ENCODE measurements at places on chromosomes 12 and 14.

- DNase-seq, result no peak
Observed at GRCh38 chr14:70011098-70011497, 131.9 kb downstream of the SMOC1 start.

- no peak for DNase-seq
Observed at GRCh38 chr12:14281539-14281938, 83.9 kb upstream of the ATF7IP start.

GRCh38 chr12:48160807-48161206, 3.5 kb upstream of the ASB8 start:
- DNase-seq, result no peak

DNA sequence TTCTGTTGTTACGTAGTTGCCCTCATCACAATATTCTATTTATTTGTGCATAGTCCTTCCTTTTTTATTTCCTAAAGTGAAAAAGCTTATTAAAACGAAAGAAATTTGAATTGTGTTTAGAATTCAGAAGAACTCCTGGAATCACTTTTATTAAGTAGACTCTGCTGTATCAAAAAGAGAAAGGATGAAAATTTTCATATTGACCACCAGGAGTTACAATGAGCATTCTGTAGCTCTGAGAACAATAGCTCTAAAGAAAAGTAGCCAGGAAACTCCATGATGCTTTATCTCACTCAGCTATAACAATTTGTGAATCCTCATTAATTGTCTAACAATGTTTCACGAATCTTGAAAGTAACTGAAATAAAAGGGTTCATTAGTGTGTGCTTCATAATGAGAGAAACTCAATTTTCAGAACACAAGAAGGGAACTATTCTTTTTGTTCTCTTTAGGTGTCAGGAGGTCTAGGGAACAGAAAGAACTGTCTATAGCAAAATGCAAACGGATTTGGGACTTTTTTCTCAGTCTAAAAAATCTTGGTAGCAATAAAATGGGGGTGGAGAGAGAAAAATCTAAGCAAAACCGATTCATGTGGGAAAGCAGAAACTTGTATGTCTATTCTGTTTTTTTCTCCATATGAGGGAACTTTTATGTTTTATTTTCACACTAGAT, 19.3 kb downstream of the ASCL1 start:
- DNase-seq, result no peak

DNA sequence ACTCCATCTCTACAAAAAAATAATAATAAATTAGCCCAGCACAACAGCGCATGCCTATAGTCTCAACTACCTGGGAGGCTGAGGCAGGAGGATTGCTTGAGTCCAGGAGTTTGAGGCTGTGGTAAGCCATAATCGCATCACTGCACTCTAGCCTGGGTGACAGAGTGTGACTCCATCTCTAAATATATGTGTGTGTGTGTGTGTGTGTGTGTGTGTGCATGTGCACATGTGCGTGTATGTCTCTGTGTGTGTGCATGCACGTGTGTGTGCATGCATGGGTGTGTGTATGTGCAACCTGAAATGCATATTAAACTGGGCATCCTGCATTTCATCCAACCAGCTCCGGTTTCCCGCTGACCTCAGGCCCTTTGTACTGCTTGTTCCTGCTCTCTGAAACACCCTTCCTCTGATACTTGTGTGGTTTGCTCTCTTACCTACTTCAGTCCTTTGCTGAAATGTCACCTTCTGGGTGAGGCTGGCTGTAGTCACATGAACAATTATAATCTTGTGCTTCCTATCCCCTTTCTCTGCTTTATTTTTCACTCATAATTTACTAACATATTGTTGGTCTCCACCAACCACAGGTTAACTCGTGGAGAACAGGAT, 46.9 kb downstream of the PHLDA1 start:
- DNase-seq, result no peak

DNA sequence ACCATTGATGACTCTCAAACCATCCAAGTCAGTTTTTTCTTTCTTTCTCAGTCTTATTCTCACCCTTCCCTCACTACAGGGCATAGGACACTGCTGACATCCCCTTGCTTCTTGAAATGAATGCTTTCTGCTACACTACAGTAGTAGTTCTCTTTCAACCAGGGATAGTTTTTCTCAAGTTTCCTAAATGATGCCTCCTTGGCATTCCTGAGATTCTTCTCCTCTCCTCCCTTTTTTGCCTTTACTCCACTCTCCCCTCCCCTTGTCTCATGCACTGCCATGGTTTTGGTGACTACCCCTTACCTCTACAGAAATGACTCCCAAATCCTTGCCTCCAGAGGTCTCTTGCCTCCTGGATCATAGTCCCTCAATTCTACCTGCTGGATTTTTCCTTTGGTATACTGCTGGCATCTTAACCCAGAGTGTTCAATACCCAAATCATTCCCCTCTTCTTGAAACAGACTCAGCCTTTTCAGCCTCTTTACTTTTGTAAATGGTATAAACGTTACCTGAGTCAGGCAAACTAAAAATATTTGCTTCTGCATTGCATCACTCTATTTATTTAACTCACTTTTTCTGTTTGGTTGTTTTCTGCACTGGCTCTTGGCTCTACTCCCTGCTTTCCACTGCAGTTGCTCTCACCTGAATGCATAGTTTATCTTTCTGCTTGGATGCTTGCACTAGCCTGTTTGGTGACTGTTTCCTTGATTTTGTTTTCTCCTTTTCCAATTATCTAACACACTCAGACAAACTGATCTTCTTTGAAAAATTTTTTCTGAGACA, 211.6 kb upstream of the IGF1 start:
- no peak for DNase-seq

DNA sequence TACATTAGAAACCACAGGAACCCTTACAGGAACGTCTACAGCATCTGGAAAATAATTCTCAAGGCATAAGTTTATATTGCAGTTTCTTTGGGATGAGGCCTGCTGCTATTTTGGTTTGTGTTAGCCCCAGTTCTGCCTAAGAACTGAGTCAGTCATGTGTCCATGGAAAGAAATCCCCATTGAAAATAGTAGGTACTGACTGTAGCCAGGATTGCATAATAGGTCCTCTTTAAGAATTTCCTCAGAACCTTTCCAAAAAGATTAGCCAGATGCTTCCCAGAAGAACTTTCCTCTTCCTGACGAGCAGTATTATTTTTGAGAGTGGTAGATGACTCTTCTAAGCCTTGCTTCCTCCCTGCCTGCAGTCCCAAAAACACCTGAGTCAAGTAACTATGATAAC, 52.6 kb downstream of the RASSF8 start:
- DNase-seq, result no peak

GRCh38 chr14:95431199-95432143, 85.0 kb downstream of the SYNE3 start:
- DNase-seq, result no peak

GRCh38 chr14:73254247-73255004, 17.1 kb downstream of the PAPLN start:
- no peak for DNase-seq

GRCh38 chr12:70197345-70197744, 45.9 kb upstream of the CNOT2 start:
- no peak for DNase-seq

- DNase-seq, result no peak
Observed at GRCh38 chr14:24196071-24197055, 1.1 kb upstream of the TM9SF1 start.

- no peak for DNase-seq
Observed at GRCh38 chr12:5493018-5493417, 61.1 kb downstream of the NTF3 start.

GRCh38 chr12:7751394-7751793, 4.2 kb upstream of the CLEC4C start:
- DNase-seq, result no peak

- no peak for DNase-seq
Observed at GRCh38 chr12:95142431-95143151, 69.2 kb upstream of the NR2C1 start.

- DNase-seq, result no peak
Observed at GRCh38 chr12:4947253-4947652, 37.5 kb downstream of the KCNA1 start.

GRCh38 chr12:104180374-104180773, 35.2 kb upstream of the TXNRD1 start:
- no peak for DNase-seq

DNA sequence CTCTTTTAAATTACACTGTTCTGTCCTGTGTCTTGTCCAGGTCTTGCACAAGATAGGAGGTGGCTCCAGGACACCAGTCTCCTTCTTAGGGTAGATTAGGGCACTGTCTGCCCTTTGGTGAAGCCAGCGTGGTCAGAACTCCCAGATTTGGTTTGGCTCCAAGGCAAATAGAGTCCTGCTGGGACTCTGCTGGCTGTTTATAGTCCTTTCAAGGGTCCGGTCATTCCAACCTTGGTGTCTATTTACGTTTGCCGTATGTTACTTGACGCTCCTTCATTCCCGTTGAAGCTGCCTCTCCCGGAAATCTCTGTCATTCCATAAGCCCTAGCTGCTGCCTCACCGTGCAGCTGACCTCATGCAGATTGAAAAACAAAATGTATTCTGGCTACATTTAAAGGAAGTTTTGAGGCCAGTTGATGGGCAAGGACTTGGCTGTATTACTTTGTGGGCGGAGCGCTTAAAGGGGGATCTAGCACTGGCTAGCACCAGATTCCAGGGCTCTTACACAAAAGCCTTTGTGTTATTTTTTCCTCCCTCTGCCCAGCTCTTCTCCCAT, 180.6 kb downstream of the AKAP6 start:
- no peak for DNase-seq

DNA sequence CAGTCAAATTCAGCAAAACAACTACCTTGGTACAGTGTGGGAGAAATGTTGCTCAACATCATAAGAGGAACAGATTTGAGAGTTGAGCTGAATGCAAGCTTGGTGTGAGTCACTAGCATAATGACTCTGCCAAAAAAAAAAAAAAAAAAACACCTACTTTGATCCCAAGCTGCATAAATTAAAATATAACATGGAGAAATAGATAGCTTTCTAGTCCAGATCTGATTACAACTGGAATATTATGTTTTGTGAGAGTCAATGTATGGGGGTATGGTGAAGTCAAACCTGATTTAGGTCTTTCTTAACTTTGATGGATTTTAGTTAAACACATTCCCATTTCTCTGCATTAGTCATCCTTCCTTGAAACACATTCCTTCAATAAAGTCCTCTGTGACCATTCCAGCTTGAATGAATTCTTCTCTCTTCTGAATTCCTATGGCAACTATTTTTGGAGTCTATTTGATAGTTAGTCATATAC, 188.1 kb downstream of the SLC5A8 start:
- DNase-seq, result no peak

- no peak for DNase-seq
Observed at GRCh38 chr12:15689751-15690191, 99.4 kb downstream of the EPS8 start.

DNA sequence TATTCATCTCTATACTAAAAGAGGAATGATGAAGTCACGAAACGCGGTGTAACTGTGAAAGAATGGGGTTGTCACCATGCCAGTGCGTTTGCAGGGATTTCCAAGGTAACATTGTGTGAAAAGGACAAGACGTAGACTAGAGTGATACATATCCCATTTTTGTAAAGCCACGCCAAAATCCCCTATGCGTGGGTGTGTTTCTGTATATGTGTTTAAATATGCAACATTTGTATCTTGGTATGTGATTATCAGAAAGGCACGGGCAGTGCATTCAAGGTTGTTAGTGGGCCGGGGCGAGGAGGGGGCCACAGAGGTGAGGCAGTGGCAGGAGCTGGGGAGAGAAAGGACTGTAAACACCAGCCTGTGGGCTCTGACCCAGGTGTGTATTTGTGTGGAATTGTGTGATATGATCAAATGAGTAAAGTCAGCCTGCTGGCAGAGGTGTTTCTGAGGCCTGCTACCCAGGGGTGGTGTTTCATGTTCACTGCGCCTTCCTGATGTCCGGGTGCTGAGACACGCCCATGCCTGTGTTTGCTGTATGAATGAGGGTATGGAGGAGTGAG, 137.8 kb downstream of the ADGRD1 start:
- DNase-seq, result no peak

DNA sequence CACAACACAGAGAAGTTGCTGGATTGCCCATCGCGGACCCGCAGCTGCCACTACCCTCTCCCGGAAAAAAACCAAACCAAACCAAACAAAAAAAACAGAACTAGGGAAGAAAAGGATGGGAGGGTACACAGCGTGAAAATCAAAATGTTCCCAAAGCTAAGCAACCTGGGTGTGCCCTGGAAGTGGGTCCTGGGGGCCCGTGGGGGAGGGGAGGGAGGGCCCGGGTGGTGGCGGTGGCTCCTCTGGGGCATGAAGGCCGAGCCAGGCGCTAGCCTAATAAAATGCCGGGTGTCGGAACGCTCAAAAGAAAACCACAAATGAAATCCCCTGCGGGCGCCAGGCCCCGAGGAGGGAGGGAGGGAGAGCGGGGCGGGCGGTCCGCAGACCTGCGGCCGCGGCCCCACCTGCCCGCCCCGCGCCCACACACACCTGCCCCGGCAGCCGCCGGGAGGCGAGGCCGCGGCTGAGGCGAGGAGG, 787 bp downstream of the HECTD4 start:
- no peak for DNase-seq

DNA sequence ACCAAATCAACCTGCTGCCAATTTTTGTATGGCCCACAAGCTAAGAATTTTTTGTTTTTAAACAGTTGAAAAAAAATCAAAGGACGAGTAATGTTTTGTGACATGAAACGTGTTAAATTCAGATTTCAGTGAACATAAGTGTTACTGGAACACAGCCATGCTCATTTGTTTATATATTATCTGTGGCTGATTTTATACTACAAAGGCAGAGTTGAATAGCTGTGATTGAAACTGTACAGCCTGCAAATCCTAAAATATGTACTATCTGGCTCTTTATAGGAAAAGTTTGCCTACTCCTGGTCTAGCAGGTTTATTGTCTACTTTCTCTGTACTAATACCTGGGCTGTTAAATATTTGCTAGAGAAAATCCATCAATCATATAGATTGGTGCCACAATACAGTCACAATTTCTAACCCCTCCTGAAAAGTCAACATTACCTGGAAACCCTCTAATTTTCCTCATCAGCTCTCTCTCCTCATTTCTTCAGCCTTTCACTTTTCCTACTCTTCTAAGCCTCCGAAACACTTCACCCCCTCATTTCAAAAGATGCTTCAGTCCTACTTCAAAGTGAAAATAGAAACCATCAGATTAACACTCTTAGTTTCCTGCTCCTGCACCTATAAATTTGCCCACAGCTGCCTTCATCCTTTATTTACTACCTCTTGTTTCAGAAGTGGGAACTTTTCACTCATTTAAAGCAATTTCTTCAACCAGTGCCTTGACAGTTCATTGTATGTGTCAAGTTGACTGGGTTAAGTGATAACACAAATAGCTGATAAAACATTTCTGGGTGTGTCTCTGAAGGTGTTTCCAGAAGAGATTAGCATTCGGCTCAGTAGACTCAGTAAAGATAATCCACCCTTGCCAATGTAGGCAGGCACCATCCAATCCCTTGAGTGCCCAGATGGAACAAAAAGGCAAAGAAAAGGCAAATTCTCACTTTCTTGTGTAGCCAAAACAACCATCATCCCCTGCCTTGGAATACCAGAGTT, 18.0 kb upstream of the C2CD5 start:
- DNase-seq, result no peak

GRCh38 chr12:18462442-18462841, 201.1 kb downstream of the PIK3C2G start:
- no peak for DNase-seq
